ENCODE measurements at places on chromosomes 5 and 9. TPM values are rescaled to one million over a fixed set of nuclear protein-coding genes. Genes with fewer than 3 reads are reported as not detected.

DNA sequence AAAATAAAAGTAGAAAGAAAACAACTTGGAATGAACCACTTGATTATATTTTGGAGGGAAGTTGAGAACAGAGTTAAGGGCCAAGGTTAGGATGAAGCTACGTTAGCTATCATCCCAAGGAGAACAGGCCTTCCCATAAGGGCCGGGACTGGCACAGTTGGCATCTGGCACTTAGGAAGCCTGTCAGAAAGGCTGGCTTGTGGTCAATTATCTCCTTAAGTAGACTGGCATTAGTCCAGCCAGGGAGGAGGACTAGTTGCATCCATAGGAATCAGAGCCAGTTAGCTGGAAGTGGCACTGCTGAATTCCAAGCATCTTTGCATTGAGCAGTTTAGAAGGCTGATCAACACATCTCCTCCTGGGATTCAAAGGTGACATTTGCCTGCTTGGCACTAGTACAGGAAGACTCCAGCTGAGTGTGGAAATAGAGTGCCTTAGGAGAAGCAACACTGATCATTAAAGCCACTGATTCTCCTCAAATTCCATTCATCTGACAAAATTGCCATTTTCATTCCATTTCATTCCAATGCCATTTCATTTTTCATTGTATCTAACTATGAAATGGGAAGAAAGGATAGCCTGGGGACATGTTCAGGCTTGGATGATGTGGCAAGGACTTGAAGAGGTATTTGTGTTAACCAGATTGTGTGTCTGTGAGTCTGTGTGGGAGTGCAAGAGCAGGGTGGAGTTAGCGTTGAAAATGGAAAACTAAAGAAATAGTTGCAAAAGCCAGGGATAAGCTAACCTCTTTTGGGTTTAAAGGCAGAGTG, 5.5 kb downstream of the FOXB2 start:
- no peak overlapping the region for H3K27ac ChIP-seq
- no peaks in the 10 kb centered on the region for H3K36me3 ChIP-seq
- no peak overlapping the region for H3K4me3 ChIP-seq
- DNase-seq, result no peak

DNA sequence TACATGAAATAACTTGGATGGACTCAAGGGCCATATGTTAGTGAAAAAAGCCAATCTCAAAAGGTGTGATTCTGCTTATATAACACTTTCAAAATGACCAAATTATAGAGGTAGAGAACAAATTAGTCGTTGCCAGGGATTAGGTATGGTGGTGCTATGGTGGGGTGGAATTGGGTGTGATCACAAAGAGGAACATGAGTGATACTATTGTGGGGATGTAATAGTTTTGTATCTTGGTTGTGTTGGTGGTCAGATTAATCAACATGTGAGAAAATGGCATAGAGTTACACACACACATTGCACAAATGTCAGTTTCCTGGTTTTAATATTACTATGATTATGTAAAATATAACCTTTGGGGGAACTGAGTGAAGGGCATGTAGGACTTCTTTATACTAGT, 31.9 kb downstream of the CAMK4 start:
- peaks cover 2% of the 10 kb centered on the region for H3K27me3 ChIP-seq
- no peaks in the 10 kb centered on the region for H3K4me1 ChIP-seq
- H3K36me3 ChIP-seq, result no peaks in the 10 kb centered on the region
- no peak overlapping the region for H3K4me3 ChIP-seq
- no peak for DNase-seq

Gene ADGRV1
- 23.1 TPM for total RNA-seq

DNA sequence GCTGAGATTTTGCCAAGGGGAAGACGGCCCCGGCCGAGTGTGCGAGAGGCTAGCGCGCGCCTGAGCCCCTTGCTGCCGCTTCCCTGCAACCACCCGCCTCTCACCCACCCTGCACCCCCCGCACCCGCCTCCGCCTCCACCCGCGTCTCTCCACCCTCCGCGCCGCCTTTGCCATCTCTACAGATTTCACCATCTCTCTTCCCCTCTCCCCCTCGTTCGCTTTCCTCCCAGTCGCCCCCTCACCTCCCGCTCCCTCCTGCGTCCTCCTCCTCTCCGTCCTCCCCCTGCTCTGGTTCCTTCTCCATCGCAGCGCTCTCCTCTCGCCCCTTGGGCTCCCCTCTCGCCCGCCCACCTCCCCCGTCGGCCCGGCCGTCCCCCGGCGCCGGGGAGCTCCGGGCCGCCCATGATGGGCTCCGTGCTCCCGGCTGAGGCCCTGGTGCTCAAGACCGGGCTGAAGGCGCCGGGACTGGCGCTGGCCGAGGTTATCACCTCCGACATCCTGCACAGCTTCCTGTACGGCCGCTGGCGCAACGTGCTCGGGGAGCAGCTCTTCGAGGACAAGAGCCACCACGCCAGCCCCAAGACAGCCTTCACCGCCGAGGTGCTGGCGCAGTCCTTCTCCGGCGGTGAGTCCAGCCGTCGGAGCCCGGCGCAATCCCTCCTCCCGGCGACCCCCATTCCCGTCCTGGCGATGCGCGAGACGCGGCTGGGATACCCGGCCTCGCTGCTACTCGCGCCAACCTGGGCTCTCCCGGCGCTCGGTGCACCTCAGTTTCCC, at the start of gene PRDM12:
TSS of gene PRDM12 (plus strand) at position 344 of the 778 bp plus-strand sequence. CDS start at position 404, 60 bp downstream.
- no peak within 1 kb of the TSS for H3K27ac ChIP-seq
- DNase-seq, result no peak
- peaks cover 25% of the 10 kb centered on the region for H3K27me3 ChIP-seq

GRCh38 chr5:7759951-7760580, 90.9 kb downstream of the CFAP90 start:
- H3K27me3 ChIP-seq, result peaks cover 4% of the 10 kb centered on the region
- no peak overlapping the region for H3K4me3 ChIP-seq
- no peaks in the 10 kb centered on the region for H3K36me3 ChIP-seq

DNA sequence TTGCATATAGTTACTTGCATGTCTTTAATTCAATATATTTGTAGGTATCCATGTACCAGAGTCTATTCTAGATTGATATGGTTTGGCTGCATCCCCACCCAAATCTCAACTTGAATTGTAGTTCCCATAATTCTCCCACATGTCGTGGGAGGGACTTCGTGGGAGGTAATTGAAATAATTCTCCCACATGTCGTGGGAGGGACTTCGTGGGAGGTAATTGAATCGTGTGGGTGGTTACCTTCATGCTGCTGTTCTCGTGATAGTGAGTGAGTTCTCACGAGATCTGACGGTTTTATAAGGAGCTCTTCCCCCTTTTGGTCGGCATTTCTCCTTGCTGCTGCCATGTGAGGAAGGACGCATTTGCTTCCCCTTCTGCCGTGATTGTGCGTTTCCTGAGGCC, 16.5 kb downstream of the FBXL7 start:
- no peak for DNase-seq
- no peak overlapping the region for H3K27ac ChIP-seq
- no peaks in the 10 kb centered on the region for H3K27me3 ChIP-seq
- peaks cover 30% of the 10 kb centered on the region for H3K4me1 ChIP-seq

- peaks cover 6% of the 10 kb centered on the region for H3K27me3 ChIP-seq
- DNase-seq, result no peak
- H3K36me3 ChIP-seq, result no peaks in the 10 kb centered on the region
- H3K4me1 ChIP-seq, result peaks cover 12% of the 10 kb centered on the region
- H3K4me3 ChIP-seq, result peak overlapping the region; percentile 91
Measured at GRCh38 chr9:74953235-74953751, 581 bp upstream of the C9orf40 start.

GRCh38 chr9:136832581-136832980, 9.7 kb upstream of the AJM1 start:
- DNase-seq, result no peak
- no peaks in the 10 kb centered on the region for H3K4me1 ChIP-seq
- H3K27ac ChIP-seq, result no peak overlapping the region
- no peak overlapping the region for H3K4me3 ChIP-seq
- H3K27me3 ChIP-seq, result peaks cover 7% of the 10 kb centered on the region

GRCh38 chr5:60959156-60959555, 14.2 kb downstream of the NDUFAF2 start:
- DNase-seq, result no peak
- no peak overlapping the region for H3K4me3 ChIP-seq
- no peak overlapping the region for H3K27ac ChIP-seq
- H3K36me3 ChIP-seq, result no peaks in the 10 kb centered on the region
- H3K27me3 ChIP-seq, result no peaks in the 10 kb centered on the region

Gene EQTN
- total RNA-seq, result not detected

DNA sequence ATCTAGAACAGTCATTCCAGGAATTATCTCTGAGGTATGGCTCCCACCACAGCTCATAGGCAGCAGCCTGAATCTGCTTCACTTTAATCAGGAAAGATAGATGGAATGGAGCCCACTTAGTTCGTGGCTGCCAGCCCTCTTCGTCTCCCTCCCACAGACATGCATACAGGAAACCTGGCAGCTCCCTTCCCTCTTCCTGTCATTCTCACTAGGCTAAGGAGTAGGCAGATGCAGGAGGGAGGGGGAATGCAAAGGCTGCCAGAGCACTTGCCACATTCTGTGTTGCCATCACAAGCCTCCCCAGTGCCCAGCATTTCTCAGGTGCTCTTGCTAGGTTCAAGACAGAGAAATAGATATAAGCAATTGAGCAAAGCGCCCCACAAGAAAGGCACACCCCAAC, 378.9 kb downstream of the ELAVL2 start:
- H3K27me3 ChIP-seq, result peaks cover 8% of the 10 kb centered on the region
- peaks cover 31% of the 10 kb centered on the region for H3K4me1 ChIP-seq
- peak; percentile 44 for DNase-seq
- no peak overlapping the region for H3K4me3 ChIP-seq

Data from endothelial cell (in vitro differentiated cells).